ENCODE measurements at places on chromosomes 12 and 14.

DNA sequence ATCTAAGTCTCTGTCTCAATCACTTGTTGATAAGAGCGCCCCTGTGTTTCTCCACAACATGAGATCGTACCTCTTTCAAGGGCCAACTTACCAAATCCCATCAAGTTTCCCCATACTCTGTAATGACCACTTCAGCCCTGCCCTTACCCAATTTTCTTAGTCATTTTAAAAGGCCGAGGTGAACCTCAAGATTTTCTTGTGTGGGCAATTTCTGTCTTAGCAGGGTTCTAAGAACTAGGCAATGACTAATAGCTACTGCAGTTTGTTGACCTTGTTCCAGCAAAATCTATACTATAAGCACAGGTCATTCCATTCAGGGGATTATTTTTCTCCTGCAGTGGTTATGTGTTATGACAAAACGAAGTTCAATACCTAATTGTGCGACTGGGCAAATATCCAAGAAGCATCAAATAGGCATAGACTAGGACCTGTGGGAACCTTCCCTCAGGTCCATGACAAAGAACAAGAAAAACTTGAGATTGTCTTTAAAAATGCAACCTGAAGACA, 359.8 kb downstream of the PCNX1 start:
- DNase-seq: no peak

DNA sequence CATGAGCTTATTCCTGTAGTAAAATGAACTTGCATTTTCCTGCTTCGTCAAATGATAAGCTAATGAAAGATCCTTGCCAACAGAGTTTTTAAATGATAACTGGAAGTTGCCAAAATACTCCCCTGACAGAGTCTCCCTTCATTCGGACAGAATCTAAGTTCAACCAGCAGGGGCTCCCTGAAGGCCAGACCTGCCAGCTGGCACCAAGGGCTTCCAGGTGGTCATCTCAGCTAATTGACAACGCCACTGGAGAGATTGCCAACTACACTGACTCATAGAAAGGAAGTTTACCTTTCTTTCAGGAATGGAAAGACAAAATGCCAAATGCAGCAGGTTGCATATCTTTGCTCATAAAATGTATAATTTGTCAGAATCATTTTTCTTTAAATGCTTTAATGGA, 462.8 kb downstream of the GXYLT1 start:
- DNase-seq: no peak

DNA sequence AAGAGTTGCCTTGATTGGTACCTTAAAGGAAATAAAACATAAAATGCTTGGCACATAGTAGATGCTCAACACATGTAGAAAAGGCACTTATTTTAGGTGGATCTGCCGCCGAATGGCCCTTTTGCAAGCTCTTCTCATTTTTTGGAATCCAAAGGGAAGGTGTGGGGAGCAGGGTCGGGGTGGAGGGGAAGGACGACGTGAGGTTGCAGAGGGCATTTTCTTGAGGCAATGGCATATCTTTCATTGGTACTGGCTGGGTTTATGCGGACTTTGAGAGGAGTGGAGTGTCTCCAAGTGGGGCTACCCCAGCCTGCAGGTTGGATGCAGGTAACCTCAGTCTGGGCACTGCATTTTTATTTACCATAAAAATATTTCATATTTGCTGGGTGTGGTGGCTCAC, 8.1 kb downstream of the RTL1 start:
- DNase-seq: no peak

GRCh38 chr14:99548255-99548654, 55.8 kb downstream of the CCDC85C start:
- DNase-seq: no peak

GRCh38 chr14:69561893-69562292, 12.8 kb downstream of the CCDC177 start:
- no peak for DNase-seq

DNA sequence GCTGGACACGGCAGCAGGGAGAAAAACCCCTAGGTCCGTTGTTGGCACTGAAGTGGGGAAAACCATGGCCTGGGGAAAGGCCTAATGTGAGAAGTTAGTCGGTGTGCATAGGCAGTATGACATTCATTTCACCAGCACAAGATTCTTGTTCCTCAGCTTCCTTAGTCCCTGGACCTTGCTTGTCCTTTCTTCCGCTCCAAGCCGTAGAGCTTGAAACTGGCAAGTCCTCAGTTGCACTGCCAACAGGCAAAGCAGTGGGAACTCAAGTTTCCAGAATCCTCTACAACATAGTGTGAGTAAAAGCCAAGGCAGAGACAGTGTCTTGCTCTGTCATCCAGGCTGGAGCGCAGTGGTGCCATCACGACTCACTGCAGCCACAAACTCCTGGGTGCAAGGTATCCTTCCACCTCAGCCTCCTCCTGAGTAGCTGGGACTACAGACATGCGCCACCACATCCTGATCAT, 138.5 kb upstream of the AMIGO2 start:
- no peak for DNase-seq
